HCT116 (cell line): ENCODE measurements at places on chromosomes 7 and 10. TPM values are rescaled to one million over a fixed set of nuclear protein-coding genes. Genes with fewer than 3 reads are reported as not detected.

GRCh38 chr10:13743101-13743693 is 156.4 kb downstream of the PRPF18 start:
- DNase-seq = no peak

DNA sequence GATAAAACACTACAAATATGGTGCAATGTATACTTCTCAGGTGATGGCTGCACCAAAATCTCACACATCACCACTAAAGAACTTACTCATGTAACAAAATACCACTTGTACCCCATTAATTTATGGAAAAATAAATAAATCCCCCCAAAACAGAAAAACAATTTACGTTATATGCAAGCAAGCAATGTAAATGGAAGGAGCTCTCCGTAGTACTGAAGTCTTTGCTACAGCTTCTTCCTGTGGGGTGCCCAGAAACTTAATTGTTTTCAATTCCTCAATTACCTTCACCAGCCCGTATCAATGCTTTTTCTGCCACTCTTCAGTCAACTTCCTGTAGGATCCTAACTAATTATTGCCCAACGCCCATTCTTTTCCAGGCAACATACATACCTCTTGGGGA is 138.1 kb downstream of the RELN start:
- no peak for DNase-seq

GRCh38 chr10:104989880-104990279 is 348.8 kb downstream of the SORCS3 start:
- DNase-seq = no peak

DNA sequence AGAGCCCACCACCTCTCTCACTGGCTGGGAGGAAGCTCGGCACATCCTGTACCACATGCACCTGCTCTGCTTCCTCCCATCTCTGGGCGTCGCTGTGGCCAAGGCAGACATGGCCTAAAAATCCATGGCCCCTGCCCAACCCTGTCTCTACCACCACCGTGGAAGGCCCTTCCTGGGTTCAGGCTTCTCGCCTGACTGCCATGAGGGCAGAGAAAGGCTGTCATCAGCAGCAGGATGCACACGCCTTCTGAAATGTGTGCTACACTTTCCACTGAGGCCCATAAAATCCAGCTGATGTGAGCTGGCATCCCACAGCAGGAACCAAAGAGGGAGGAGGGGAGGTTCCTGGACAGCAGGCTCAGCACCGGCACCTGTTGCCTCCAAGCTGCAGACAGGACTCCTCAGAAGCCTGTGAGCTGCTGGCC is 93.4 kb downstream of the PTPRN2 start:
- no peak for DNase-seq

GRCh38 chr7:68720697-68721096 is 877.6 kb upstream of the AUTS2 start:
- no peak for DNase-seq

DNA sequence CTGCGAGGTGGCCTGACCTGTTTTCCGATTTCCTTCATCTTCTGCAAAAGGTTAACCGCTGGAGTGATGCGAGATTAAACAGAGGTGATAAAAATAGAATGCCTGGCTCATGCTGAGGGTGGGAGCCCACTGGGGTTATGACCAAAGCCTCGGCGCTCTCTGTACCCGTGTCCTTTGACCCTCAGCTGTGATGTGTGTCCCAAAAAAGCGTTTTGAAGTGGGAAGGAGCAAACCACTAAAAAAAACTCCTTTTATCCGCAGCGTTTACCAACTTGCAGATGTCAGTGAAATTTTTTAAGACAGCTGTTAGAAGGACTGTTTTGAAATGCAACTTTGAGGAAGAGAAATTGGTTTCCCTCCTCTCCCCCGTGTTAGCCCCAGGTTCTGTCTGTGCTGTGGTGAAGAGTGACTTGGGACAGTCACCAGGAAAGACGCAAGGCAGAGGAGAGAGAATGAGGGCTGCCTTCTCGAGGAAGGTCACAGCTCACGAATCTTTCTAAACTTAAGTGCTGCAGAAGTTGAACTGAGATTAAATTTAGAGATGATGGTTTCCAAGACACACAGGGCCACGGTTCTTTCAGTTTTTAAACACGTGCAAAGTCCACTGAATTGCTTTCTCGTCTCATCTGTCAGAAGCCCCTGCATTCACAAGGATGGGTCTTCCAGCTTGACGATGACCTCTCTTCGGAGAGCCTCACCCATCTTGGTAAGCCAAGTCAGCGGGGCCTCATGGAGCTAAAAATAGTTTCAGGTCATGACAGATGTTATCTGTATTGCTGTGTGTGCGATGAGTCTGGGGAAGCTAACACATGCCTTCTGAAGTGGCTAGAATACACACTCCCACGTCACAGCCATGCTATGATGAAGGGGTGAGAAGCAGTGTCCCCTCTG is 27.6 kb downstream of the AMZ1 start:
- no peak for DNase-seq

DNA sequence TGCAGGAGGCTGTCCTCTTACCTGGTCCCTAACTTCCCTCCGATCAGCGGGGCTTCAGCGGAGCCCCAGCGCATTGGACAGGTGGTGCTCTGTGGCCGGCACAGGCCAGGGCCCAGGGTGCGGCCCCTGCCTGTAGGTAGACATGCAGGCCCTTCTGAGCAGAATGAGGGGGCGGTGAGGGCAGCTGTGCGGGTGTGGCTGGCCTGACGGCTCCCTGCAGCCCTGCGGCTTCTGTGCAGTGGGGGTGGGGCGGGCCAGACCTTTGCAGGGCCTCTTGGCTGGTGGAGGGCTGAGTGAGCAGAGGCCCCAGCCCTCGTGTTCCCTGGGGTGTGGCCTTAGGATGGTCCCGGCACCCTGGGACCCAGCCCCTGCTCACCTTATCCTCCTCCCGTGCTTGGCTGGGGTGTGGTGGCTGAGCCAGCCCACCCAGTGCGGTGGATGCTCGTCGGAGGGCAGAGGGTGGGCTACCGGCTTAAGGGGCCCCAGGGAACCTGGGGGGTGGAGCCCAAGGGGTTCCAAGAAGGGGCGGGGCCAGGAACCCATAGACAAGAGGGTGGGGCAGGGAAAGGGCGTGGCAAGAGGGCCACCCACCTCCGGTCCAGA is 175.2 kb upstream of the TNRC18 start:
- no peak for DNase-seq

DNA sequence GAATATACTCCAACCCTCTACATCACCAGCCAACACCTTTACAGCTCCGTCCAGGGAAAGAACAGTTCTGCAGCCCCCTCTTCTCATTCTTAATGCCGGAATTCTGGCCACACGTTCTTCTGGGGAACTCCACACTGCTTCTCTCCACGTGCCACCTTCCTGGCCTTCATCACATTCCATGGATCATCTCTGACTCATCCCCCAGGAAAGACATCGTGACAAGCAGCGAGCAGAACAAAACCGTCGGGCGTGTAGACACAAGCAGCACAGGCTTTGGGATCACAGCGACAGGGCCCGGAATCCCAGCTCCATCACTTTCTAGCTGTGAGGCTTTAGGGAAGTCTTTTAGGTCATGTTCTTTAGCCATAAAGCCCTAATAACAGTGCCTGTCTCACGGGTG is 590.3 kb upstream of the FOXK1 start:
- no peak for DNase-seq

GRCh38 chr7:128963327-128963757 is 25.6 kb downstream of the IRF5 start:
- no peak for DNase-seq

DNA sequence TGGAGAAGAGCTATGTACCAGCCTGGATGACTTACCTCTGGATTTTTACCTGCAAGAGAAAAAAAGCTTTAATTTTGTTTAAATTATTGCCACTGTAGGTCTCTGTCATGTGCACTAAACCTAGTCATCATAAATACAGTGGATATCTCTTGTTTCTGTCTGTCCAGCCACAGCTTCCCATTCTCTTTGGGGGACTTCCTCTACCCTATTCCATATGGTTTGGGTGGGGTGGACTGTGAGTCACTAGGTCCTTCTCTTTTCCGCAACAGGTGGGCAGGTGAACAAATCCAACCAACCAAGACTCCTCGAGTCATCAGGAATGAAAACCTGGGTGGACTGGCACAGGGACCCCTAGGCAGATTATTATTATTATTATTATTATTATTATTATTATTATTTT is 87.3 kb upstream of the CYTH3 start:
- DNase-seq = no peak

GRCh38 chr7:106896231-106896630 is 31.1 kb downstream of the PIK3CG start:
- DNase-seq = no peak

- DNase-seq = peak; percentile 82
These were observed 44.8 kb downstream of the KBTBD2 start for GRCh38 chr7:32846630-32847225.

DNA sequence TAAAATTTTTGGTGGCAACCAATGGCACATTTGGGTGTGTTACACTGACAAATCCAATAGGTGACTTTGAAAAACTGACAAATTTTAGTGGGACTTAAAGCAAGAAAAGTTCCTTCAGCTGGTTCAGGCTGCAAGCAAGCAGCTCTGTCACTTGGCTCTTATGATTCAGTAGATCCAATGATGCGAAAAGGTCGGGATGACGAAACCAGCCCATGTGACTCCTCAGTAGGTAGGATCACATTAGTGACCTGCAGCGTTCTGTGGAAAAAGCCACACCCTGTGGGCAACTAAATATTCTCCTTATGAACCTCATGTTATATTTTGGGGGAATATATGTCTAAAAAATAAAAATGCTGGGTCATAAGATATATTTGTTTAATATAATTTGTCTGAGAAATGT is 13.3 kb upstream of the TSGA13 start:
- DNase-seq = no peak

CDK1 gene
- 104 TPM for total RNA-seq

PAX2 gene
- total RNA-seq = 5.0 TPM

COBL gene
- total RNA-seq = 19.3 TPM

ADRB1 gene
- 0.89 TPM for total RNA-seq

ARMC3 gene
- 2.6 TPM for total RNA-seq

TMEM229A gene
- not detected for total RNA-seq

GRM3 gene
- total RNA-seq = not detected

AQP1 gene
- 2.0 TPM for total RNA-seq

FAM204A gene
- 79.5 TPM for total RNA-seq

SLC12A9 gene
- total RNA-seq = 24.6 TPM

FAM241B gene
- total RNA-seq = 18.0 TPM
